ENCODE measurements at places on chromosomes 7 and 10.

- DNase-seq: no peak
Measured at GRCh38 chr10:96987842-96988175, 155.7 kb downstream of the LCOR start.

DNA sequence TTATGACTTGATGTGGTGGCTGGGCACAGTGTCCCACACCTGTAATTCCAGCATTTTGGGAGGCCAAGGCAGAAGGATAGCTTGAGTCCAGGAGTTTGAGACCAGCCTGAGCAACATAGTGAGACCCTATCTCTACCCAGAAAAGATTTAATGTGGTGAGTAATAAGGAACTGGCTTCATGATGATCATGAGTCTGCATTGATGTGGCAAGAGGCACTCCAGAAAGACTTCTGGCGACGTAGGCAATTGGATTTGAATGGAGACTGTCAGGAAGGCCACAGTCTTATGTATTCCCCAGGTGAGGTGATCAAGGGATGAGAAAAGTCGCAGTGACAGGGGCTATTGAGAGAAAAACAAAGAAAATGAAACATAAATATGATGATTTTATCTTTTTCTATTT lies 138.0 kb downstream of the CACNB2 start:
- DNase-seq: peak; percentile 46

GRCh38 chr10:19853831-19854230 lies 37.6 kb downstream of the PLXDC2 start:
- no peak for DNase-seq

GRCh38 chr7:51126324-51126723 lies 190.3 kb downstream of the COBL start:
- DNase-seq: no peak

DNA sequence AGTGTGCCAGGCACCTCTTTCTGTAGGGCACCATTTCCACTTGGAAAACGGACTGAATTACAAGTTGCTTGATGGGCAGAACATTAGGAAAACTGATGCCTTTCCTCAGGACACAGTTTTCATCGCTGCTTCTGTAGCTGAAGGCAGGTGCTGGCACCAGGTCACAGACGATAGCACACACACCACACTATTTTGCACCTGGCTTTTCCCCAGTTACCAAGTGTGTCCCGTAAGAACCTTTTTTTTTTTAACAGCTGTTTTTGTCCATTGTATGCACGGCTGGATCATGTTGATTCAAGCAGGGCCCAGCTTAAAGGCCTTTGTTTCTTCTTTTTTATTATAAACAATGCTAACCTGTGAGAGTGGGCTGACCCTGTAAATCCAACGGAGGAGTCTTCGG lies 1.3 kb upstream of the GET4 start:
- no peak for DNase-seq

GRCh38 chr10:89645742-89646172 lies 715 bp upstream of the PANK1 start:
- no peak for DNase-seq

DNA sequence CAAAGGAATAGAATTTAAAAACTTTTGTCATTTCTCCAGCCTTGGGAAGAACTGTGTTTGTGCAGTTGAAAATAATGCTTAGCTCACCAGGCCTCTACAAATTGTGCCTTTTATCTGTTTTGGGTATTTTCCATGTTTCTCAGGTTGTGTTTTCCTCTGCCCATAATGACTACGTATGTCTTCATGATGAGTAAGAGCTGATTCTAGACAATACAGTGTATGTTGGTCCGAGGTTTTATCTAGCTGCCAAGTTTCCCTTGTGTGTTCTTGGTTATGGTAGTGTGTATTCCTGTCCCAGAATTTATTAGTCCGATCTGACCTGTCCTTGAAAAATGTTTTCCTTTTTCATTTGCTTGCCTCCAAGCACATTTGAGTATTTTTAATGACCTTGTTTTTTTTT lies 83.7 kb upstream of the GLCCI1 start:
- no peak for DNase-seq

DNA sequence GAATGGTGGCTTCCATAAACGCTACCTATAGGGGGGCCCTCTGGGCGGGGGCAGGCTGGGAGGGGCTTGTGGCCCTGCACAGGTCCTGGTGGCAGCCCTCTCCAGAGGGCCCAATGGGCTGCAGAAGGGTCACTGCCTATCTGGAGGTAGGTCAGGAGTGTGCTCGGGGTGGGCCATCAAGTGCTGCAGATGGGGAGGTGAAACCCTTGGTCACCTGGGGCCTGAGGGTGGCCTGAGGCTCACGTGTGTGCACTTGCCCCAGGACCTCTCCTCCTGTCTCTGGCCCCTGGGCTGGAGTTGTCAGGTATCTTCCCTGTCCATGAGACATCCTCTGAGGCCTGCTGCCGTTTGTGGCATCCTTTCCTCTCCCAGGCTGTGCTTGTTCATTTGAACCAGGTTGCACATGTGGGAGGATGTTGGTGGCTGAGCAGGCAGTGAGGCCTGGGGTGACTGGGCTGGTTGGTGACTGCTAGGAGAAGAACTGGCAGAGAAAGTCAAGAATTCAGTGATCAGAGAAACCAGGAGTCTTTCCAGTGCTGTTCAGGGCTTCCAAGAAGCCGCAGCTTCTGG lies 21.1 kb upstream of the SH2D4B start:
- DNase-seq: no peak

- DNase-seq: no peak
Measured at GRCh38 chr7:38280000-38280399, 6.6 kb upstream of the TARP start.

DNA sequence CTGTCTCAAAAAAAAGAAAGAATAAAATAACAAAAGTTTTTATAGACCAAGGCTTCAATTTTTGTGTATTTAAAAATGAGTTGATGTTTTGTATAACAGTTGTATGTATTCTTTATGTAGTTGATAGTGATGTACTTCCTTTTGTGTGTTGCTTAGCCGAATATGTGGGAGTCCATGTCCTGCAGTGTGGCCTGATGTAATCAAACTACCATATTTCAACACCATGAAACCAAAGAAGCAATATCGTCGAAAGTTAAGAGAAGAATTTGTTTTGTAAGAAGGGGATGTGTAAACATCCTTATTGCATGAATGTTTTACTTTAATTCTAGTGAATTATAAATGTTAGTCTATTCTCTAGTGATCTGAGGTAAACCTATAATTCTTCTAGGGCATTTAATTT lies 56.6 kb downstream of the MPLKIP start:
- peak; percentile 48 for DNase-seq

DNA sequence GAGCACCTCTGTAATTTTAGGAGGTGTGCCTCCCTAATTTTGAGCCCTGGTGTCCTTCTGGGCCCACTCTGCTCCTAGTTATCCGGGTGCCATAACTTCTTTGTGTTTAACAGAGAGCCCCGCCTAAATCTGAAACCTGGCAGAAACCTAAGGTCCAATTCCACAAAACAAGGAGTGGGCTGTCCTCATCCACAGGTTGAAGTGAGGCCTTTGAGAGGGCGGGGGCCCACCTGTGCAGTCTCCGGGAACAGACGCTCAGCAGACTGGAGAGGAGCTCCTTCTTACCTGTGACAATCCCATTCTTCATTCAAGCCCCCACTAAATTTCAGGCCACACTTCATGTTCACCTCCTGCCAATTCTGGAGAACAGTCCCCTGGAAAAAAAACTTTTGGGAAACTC lies 10.9 kb downstream of the TMEM72 start:
- DNase-seq: no peak

GRCh38 chr7:77335581-77335980 lies 80.6 kb downstream of the GSAP start:
- no peak for DNase-seq

DNA sequence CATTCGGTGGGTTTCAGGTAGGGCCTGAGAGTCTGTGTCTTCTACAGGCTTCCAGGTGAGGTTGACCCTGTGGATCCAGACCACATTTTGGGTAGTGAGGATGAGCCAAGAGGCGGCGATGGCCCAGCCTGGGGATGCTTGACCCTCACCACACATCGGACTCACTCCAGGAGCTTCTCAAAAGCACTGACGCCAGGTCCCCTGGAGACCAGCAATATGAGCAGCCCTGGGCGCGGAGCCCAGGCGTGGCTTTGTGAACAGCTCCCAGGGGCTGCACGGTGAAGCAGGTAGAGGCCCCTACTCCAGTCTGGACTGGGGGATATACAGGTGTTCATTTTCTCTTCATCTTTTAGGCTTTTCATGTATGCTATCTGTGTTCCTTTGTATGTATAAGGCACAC lies 139.7 kb upstream of the PCBD1 start:
- DNase-seq: no peak
